ENCODE measurements at places on chromosomes 4 and X. TPM values are rescaled to one million over a fixed set of nuclear protein-coding genes. Genes with fewer than 3 reads are reported as not detected.
A peak's percentile ranks its signal among the peaks of the same experiment; 100 is the strongest.

NSG1 gene
- total RNA-seq: 208 TPM

DNA sequence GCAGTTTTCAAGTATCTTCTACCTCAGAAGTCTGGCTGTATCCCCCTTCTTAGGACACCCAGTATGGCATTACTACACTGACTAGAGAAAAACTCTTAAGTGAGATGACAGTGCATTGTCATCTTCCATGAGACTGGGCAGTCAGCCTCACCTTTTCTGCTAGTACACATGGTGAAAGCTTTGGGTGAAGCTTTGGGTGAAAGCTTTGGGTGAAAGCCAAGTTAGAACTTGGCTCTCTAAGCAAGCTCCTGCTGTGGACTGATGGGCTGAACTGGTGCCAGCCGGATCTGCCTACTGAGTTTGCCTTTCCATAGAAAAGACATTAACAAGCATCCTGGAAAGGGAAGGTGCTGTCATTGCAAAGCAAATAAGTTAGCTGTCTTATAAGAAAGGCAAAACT, 8.8 kb downstream of the EPHA5 start:
- H3K36me3 ChIP-seq: no peaks in the 10 kb centered on the region
- no peak for DNase-seq
- H3K4me1 ChIP-seq: no peaks in the 10 kb centered on the region

- no peaks in the 10 kb centered on the region for H3K27me3 ChIP-seq
- no peak for DNase-seq
- no peak overlapping the region for H3K4me3 ChIP-seq
- H3K4me1 ChIP-seq: peaks cover 24% of the 10 kb centered on the region
- no peaks in the 10 kb centered on the region for H3K36me3 ChIP-seq
Measured at GRCh38 chrX:18894156-18894555, 89.8 kb downstream of the PHKA2 start.

DNA sequence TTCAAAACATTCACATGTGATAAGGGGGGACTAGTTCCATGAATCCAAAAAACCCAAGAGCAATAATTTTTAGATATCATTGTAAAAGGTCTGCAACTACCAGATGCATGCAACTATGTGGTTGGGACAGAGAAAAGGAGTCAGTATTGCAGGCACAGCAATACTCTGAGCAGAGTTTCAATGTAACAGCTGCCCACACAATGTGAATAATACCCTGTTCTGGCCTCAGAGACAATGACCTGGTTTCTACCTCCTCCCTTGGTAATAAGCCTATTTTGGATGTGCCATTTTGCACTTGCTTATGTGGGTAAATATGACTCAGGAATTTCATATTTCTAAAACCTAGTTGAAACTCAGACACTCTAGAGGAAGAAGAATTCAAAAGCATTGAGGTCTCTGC, 194.8 kb upstream of the RASGEF1B start:
- peaks cover 15% of the 10 kb centered on the region for H3K4me1 ChIP-seq
- DNase-seq: no peak
- H3K27me3 ChIP-seq: no peaks in the 10 kb centered on the region
- H3K27ac ChIP-seq: peak overlapping the region; percentile 49
- H3K36me3 ChIP-seq: no peaks in the 10 kb centered on the region
- H3K4me3 ChIP-seq: no peak overlapping the region

All from glutamatergic neuron (in vitro differentiated cells).